ENCODE measurements at places on chromosomes 7 and 10.

GRCh38 chr10:7625836-7626235, 40.9 kb downstream of the ITIH5 start:
- no peak for DNase-seq

DNA sequence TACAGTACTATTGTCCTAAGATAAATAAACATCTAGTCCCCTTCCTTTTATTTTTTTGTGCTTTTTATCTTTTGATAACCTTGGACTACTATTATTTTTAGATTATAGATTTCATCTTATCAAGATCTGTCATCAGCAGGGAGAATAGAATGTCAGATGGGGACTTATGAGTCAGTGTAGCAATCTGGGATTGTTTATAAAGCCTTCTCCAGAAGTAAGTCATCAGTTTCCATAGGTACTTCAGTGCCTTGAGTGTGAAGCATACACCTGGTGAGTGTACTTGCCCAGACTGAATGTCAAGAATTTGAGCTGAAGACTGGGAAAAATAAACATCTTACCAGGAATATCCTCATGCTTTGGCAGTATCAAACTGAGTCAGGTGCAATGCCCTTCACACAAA, 2.1 kb downstream of the CASD1 start:
- peak; percentile 19 for DNase-seq

- no peak for DNase-seq
Observed at GRCh38 chr7:17293481-17293880, 5.0 kb upstream of the AHR start.

DNA sequence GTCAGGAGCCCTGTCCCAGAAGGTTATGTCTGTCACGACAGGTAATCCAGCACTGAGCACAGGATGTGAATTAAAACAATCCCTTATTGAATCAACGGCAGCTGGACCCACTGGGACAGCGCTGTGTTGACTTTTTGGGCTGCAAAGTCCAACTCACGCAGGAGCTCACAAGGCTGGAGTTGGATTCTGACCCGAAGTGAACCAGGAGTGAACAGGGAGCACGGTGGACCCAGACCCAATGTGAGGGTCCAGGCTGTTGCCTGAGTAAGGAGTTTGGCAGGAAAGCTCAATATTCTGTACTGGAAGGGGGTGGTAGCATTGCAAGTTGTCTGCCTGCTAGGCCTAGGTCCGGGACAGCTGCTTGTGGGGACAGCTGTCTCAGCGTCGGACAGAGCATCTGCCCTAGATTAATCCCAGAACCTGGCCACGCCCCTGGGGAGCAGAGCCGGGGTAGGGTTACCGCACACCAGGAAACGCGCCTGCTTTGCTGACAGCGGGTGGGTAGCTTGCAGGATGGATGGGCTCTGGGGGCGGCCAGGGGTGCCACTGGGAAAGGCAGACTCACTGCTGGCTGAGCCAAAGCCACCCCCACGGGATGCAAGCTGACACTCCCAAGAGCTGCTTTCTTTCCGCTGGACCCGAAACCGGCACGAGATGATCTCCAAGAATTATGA, 24.0 kb downstream of the COL26A1 start:
- no peak for DNase-seq

DNA sequence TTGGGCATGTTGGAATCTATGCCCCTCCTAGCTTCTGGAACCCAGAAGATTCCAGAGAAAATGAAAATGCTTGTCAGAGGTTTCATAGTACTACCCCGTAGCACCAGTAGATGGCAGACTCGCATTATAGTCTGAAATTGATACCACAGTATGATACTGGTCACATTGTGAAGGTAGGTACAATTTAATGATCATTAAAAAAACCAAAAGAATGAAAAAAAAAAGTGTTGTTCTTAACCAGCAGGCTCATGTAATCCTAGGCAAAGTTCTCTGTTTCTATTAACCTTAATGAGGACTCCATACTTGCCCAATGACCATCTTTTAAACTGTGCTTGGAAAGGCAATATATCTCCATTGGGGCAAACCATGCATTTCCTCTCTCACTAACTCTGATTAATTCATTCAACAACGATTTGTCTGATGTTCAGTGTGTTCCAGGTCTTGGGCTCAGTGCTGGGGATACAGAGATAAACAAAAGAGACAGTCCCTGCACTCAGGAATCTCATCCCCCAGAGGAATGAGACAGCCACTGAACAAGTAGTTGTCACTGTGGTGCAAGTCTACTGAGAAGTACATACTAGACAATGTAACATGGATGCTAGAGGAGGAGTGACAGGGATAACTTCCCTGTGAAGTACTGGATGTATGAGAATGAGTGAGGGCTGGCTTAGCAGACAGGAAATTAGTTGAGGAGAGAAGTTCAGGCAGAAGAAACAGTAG, 223.5 kb upstream of the PHYHIPL start:
- peak; percentile 58 for DNase-seq

DNA sequence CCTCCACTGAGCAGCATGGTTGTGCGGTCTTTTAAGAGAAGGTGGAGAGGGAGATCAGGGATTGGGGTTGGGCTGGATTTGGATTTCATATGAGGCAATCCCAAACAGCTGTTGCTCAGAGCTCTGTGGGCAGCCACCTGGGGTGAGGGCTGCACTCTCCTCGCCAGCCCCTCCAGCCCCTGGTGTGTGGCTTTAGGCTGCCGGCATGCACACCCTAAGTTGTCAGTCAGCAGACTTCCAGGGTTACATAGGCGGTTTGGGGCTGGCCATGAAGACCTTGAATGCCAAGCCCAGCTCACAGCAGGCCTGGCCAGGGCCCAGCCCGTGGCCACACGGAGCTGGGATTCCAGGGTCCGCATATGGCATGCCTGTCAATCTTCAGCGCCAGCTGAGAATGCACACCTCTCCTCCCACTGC, 54.8 kb downstream of the ZMIZ1 start:
- DNase-seq: no peak

DNA sequence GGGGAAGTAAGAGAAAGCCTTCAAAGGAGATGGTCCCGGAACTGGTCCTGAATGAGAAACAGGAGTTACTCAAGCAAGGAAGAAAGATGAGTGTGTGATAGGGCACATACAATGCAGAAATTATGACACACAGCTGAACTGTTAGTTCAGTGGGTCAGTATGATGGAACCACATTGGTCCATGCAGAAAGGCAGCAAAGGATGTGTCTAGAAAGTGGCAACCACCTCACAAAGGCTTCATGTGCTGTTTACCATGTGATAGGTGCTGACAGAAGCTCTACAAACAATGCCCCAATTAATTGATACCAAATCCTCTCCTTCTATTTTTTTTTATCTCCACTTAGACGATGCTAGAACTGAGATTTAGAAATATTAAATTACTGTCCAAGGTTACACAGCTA, 258.3 kb downstream of the RELN start:
- DNase-seq: no peak

DNA sequence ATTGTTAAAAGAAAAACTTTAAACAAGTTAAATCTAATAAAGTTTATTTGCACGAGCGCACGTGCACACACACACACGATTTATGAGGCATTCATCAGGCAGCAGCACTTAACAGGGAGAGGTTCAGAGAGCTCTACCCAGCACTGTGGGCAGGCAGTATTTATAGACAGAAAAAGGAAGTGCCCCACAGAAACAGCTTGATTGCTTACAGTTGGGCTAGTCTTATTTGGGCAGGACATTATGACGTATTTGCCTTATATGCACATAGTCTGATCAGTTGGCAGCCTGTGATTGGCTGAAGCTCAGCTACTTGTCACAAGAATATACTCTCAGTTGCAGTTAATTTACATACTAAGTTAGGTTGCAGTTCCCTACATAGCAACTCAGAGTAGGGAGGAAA, 1.2 kb upstream of the SDHAF3 start:
- peak; percentile 99 for DNase-seq

DNA sequence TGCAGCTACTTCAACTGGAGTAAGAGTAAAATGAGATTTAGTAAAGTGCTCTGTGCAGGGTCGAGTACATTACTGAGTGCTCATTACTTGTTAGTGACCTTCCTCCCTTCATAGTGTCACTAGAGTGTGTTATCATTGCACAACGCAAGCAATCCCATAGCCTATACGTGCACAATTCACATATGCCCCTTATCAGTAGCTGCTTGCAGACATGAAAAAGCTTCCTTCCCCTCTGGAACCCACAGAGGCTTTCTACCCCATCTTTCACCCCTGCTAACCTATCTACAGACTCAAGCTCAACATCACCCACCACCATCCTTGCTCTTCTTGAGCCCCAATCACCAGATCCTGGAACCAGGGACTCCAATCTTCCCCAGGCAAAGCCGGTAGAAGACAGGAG, 59.3 kb downstream of the C7orf25 start:
- DNase-seq: no peak

- DNase-seq: no peak
Observed at GRCh38 chr10:31136930-31137885, 105.5 kb upstream of the ZNF438 start.

DNA sequence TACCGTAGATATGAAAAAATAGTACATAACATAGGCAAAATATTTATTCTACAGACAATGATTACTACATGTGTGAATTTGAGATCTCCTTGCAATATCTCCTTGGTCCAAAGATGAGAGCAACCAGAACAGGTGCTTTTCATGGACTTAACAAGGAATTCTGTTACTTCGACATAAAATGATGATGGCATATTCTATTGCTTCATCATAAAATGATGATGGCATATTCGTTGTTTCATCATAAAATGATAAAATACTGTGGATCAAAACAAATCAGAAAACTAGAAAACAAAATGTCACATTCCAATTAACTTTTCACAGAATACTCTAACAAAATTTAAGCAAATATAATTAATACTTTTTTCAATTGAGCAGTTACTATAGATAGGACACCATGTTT, 4.8 kb downstream of the OSBPL3 start:
- no peak for DNase-seq

GRCh38 chr7:151876899-151877777, at the start of gene PRKAG2:
PRKAG2 (minus strand) TSS chr7:151877115; CDS start chr7:151876620, 495 bp downstream.
- DNase-seq: no peak

GRCh38 chr10:122263971-122264370, 7.1 kb upstream of the BTBD16 start:
- DNase-seq: no peak

DNA sequence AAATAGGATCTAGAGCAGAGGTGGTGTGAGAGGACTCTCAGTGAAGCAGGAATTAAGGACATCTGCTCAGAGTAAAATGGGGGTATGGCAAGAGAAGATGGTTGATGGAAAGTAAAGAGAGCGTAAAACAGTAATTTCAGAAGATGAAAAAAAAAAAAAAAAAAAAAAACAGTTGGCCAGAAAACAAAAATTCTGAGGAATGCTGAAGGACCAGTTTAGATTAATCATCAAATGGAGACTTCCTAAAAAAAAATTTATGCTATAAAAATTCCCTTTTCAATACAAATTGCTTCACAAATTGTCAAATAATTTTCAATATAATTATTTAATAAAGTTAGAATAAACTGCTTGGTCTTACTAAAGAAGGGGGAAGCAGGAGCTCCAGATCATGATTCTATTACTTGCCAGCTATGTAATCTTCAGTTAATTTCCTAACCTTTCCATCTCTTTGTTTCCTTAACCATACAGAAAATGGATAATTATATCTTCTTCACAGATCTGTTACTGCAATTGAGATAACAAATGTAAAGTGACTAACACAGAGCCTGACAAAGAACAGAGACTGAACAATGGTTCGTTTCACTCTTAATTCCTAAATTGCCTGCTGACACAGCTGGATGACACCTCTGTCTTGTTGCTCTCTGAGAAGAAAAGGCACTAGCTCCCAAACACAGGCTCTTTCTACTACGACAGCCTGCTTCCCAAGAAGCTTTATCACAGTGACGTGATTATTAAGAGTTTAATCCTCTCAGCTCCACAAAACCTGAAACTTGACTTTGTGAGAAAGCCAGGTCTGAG, 64.9 kb upstream of the GPR22 start:
- no peak for DNase-seq

DNA sequence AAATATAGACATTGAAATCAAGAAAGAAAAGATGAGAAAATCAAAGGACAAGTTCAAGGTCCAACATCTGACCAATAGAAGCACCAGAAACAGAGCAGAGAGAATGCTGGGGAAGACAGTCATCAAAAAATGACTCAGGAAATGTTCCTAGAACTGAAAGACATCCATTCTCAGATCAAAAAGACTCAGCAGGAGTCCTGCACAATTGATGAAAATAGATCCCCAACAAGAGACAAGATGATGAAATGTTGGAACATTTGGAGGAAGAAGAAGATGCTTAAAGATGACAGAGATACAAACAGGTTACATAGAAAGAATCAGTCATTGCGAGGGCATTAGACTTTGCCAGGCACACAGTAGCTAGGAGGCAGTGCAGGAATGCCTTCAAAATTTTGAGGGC, 30.0 kb upstream of the EIF5AL1 start:
- no peak for DNase-seq

DNA sequence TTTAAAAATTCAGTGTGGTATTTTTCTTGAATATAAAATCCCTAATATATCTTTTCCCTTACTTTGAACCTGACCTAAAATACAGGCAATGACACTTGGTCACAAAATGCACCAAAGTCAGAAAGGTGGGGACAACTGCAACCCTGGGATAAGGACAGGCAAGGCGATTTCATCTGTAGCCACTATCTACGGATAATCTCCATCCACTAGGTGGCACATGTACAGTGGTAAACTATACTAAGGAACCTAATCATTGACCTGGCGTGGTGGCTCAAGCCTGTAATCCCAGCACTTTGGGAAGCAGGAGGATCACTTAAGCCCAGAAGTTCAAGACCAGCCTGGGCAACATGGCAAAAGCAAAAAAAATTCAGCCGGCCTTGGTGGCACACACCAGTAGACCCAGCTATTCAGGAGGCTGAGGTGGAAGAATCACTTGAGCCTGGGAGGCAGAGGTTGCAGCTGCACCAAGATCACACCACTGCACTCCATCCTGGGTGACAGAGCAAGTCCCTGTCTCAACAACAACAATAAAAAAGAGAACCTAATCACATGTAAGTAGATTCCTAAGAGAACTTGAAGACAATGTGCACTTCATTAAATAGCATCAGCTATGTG, 98.9 kb downstream of the KMT2C start:
- DNase-seq: peak; percentile 85

GRCh38 chr7:95375591-95376257, 20.5 kb downstream of the PON3 start:
- no peak for DNase-seq

DNA sequence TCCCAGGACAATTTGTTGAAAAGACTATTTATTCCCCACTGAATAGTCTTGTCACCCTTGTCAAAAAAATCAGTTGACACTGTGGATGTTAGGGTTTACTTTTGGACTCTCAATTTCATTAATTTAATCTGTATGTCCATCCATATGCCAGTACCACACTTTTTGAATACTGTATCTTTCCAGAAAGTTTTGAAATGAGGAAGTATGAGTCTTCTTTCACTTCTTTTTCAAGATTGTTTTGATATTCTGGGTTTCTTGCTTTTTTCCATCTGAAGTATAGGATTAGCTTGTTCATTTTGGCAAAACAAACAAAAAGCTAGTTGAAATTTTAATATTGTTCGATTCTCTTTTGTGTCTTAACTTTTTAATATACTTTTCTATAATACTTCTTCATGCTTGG, 21.7 kb downstream of the KLHDC10 start:
- peak; percentile 41 for DNase-seq

DNA sequence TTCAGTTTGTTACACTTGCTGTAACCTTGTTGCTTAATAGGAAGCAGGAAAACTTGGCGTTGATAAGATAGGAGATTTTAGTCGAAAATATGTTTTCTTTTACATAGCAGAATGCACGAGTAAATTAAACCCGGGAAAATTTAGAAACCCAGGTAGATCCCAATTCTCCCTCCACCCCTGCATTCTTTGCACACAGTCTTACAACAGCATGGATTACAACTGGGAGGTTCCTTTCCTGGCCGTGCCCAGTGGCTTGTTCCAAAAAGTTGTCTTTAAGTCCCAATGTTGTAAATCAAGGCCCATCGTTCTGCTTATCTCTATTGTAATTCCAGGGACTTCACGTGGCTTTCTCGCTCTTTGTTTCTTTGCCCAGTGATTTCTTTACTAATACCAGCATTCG, 1.1 kb upstream of the DPY19L1 start:
- DNase-seq: no peak
